ENCODE measurements at places on chromosomes 7 and 10. TPM values are rescaled to one million over a fixed set of nuclear protein-coding genes. Genes with fewer than 3 reads are reported as not detected.

Gene LLCFC1
- total RNA-seq: not detected

Gene ZNF775
- 5.3 TPM for total RNA-seq

Gene GARS1
- total RNA-seq: 297 TPM

Gene ANKRD61
- 0.35 TPM for total RNA-seq

Gene HYAL4
- total RNA-seq: not detected

Gene ANKRD2
- 0.15 TPM for total RNA-seq

Gene GPNMB
- total RNA-seq: 507 TPM

Gene MRPL43
- 82.1 TPM for total RNA-seq

Gene TAS2R39
- 0.35 TPM for total RNA-seq

Gene PTPRN2
- 3.0 TPM for total RNA-seq

Gene PTPRZ1
- 0.12 TPM for total RNA-seq

Gene HNRNPF
- total RNA-seq: 341 TPM
